ENCODE measurements at places on chromosomes 5 and 9.

GRCh38 chr5:56264417-56265025 lies 31.4 kb upstream of the ANKRD55 start:
- peak; percentile 58 for DNase-seq

- no peak for DNase-seq
Measured at GRCh38 chr9:125088752-125089151, 54.6 kb downstream of the SCAI start.

- DNase-seq: no peak
Measured at GRCh38 chr9:116278326-116278725, 124.7 kb downstream of the PAPPA start.

DNA sequence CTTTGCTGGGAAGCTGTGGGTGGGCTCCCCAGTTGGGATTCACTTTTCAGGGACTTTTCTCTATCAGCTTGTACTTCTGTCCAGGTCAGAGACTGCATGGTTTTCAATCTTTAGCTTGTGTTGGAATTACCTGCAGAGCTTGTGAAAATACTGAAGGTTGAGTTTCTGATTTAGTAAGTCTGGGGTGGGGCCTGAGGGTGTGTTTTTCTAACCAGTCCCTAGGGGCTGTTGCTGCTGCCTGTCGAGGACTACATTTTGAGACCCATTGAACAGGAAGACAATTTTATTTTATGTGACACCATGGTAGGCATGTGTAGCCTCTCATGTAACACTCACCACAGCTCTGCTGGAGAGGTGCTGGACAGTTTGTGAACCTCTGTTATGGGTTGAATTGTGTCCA lies 14.7 kb upstream of the MLANA start:
- no peak for DNase-seq

DNA sequence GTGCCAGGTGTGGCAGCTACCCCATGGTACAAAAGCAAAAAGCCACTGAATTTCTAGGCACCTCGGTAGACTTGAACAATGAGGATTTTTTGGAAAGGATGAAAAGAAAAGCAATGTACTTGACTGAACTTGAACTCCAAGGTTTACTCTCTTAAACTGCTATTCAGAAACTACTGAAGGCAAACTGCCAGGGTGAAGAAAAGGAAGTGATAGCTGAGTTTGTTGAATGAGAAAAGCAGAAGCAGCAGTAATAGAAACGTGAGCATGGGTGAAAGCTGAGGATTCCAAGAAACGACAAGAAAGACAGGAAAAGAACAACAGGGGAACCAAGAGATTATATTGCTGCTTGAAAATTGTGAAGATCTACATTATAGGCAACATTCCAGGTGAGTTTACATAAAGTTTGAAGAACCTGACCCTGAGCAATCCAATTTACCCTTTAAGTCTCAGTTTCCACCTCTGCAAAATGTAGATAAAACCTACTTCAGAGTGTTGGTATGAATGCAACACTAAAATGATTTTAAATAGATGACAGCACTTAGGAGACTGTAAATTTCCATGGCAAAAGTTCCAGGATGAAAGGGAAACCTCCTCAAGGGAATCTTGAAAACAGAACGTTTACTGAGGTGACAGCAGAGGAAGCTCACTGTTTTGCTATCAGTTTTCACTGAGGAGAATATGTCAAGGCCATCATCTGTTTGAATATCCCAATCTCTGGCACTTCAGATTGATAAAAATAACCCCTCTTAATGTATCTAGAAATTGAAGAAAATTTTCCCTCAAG lies 245.8 kb downstream of the SPATA31D1 start:
- no peak for DNase-seq

- DNase-seq: no peak
Measured at GRCh38 chr5:105849701-105850100, 1821.0 kb downstream of the EFNA5 start.

GRCh38 chr9:16290169-16290568 lies 580.3 kb downstream of the BNC2 start:
- DNase-seq: no peak

DNA sequence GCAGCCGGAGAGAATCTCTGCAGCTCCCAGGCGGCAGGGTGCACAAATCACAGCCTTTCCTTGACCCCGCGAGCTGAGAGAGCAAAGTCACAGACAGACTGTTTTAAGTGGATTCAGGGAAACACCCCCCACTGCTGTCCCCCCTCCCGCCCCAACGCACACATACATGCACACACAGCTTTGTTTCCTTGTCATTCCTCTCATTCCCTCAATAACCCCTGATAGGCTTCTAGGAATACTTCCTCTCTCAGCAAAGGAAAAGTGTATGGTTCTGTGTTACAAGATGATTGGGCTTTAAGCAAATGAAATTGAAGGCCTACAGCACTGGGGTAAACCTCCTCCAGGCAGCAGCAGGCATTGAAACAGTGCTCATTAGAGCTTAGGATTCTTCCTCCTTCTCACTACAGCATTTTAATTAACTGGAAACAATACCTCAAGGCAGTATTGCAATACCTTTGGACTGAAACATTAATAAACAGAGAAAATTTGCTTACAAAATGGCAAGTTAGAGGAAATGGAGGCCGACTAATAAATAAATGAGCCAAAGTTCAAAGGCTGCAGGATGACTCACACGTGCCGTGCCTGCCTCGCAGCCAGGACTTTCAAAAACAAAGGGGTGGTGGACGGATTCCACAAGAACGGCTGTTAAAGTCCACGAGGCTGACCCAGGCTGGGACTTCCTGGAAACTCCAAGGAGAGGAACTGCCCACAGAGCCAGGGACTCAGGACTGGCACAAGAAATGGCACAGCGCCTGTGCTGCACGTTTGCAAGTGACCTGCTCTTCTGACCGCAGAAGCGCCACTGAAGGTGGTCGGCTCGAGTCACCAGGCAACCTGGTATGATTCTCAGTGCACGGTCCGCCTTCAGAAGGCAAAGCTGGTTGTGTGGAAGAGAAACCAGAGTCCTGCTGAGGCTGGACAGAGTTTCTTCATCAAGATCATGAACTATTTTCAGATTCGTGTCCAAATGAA lies 236.2 kb downstream of the SYK start:
- peak; percentile 84 for DNase-seq

DNA sequence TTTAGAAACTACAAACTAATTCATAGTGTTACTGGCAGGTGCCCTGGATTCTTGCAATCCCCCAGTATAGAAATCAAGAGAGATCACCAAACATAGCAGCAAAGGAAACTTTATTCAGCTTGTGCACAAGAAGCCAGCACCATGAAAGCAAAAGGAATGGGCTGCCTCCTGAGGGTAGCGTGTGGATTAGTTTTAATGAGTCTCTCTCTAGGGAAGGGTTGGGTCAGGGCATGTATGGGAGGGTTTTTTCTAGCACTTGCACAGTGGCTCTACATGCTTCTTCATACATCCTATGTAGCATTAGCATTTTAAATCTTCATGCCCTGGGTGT lies 38.4 kb downstream of the LYRM7 start:
- DNase-seq: no peak

GRCh38 chr5:122908108-122908507 lies 62.7 kb downstream of the SNX24 start:
- no peak for DNase-seq

- no peak for DNase-seq
Measured at GRCh38 chr5:60023255-60023654, 129.7 kb upstream of the PDE4D start.

DNA sequence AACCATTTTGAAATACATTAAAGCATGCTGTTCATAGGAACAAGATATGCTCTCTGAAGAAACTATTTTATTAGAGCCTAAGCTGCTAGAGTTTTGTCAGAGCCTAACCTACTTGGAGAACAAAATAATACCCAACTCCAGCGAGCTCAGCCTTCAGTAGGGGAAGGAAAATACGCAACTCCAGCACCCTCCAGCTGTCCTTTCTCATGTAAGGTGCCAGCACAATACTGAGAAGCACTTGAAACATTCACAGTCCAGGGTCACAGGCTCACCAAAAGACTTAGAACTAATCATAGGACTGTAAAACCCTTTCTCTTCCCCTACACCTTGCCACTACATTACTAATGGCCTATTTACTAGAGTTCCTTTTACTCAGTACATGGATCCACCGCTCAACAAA lies 18.9 kb downstream of the DPYSL3 start:
- no peak for DNase-seq

GRCh38 chr5:62737766-62738165 lies 159.1 kb downstream of the LRRC70 start:
- no peak for DNase-seq

DNA sequence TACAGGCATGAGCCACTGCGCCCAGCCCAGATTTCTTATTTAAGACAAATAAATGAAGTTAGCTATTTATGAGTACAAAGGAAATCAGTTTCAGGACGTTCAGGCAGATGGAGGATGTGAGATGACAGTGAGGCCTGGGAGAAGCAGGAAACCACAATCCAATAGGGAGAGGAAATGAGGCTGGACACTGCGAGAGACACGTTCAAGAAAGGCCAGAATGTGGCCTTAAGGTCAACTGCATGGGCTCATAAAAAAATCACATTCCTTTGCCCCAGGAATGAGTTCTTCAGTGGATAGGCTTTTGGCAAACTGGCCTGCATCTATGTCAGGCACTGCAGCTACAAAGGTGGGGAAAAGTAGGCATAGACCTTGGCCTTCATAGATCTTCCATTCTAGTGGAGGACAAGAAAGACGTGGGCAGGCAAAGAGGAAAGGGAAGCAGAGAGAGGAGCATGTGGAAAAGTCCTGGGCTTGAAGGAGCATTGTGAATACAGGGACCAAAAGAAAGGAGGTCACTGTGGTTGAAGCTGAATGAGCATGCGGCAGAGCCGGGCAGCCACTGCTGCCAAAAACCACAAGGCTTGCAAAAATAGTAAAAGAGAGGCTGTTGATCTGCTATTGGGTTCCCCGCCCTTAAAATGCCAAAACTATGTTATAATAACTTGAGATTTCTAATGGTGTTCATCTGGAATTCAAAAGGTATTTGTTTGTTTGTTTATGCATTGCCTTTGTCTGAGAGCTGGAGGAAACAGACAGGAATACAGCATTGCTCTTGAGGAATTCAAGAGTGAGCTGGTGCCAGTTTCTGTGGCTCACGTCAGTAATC lies 133.0 kb downstream of the GNA14 start:
- DNase-seq: peak; percentile 58

GRCh38 chr5:77709993-77710685 lies 66.0 kb downstream of the TBCA start:
- no peak for DNase-seq

DNA sequence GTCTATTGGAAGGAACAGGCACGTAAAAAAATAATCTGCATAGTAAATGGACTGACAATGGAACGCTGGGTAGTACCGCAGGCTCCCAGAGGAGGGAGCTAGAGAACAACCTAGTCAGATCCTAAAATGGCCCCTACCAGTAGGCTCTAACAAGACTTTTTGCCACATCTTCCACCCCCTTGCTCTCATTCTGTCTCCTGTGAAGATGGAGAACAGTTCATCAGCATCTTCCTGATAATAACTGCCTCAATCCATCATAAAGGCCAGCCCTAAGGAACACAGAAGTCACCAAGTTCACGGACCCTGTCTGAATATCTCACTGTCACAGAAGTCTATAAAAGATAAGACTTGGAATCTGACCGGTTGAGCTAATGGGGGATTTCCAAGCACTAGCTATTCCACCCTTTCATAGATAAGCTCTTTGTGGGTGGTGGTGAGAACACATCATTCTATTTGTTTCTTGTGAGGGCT lies 133.4 kb downstream of the SLC1A3 start:
- DNase-seq: peak; percentile 49

DNA sequence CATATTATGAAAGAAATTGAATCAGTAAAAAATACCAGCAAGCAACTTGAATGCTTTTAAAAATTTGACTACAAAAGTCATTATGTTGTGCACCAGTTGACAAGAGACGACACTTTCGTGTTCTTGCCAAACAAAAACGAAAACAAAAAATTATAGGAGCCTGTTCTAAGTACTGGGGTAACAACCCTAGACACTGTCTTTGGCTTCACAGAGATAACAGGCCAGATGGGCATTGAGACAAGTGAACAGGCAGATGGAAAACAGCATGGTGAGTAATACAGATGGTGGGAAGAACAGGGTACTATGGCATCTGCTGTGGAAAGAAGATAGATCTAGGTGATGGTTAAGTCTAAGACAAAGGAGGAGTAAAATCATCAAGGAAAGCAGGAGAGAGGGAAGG lies 99.0 kb downstream of the CDH12 start:
- no peak for DNase-seq

- peak; percentile 42 for DNase-seq
Measured at GRCh38 chr5:136028782-136029742, at the start of gene TGFBI. TGFBI (plus strand) TSS chr5:136028988; CDS start chr5:136029056, 68 bp downstream.

DNA sequence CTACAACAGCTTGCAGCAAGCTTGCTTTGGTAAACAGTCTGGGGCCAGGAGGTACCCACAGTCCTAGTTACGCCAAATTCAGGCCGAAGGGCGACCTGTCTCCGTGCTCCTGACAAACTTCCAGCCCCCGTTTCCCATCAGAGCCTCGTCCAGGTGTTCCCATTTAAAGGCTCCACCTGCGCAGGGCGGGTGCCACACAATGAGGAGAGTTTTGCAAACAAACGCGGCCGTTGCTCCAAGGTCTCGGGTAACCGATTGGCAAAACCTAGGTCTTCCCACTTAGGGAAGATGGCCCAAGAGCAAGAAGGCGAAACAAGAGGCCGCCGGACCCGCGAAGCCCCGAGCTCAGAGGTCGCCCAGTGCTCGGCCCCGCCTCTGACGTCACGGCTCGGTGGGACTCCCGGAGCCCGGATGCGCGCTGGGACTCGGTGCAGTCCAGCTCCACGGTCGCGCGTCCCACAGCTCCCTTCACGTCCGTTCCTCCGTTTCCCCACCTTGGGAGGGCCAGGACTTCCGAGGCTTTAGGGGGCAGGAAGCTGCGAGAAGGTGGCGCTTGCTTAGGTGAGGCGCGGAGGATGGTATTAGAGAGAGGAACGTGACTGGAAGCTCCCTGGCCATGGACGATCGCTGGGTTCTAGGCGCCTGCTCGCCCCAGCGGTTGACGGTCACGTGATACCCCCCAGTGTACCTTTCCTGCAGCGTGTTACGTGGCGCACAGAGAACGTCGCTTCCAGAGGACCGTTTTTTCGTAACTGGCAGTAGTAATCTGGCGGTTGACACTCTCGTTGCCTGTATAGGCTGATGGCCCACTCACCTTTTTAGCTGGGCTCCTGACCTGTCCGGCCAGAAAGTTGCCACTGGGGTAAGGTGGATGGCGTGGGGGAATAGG lies 41.8 kb upstream of the KDM4C start:
- no peak for DNase-seq

GRCh38 chr9:107778661-107779060 lies 289.1 kb upstream of the KLF4 start:
- no peak for DNase-seq

DNA sequence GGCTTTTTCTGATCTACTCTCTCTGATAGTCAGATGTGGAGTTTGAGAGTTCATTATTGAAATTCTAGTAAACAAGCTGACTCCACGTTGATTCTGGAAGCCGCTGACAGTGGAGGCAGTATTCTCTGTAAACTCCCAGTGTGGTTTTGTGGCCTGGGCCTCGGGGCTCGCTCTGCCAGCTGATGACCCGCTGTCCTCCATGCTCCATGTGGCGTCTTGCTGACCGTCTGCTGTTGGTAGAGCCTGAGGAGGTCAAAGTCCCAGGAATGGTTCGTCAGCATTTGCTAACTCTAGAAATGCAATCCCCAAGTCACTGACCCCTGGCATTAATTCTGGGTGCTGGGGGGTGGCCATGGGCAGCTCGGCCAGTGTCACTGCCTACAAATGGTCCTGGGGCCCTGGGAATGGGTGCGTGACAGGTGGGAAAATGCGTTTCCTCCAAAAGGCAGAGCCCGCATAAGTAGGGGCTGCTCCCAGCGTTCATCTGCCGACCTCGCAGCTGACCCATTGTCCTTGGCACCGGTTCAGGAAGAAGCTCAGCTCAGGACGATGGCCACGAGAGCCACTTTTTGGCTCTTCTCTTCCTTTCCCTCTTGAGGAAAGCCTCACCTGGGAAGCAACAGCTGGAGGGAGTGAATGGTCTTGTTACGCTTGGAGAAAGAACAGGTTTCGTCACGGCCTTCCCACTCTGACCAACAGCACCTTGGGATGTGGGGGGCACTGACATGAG lies 55.1 kb downstream of the MRPL36 start:
- DNase-seq: no peak
